ENCODE measurements at places on chromosomes 2 and 18.

GRCh38 chr2:73968357-73968937, 16.3 kb upstream of the TET3 start:
- no peak for DNase-seq

GRCh38 chr18:24112874-24113615, 25.8 kb upstream of the CABYR start:
- DNase-seq, result no peak

DNA sequence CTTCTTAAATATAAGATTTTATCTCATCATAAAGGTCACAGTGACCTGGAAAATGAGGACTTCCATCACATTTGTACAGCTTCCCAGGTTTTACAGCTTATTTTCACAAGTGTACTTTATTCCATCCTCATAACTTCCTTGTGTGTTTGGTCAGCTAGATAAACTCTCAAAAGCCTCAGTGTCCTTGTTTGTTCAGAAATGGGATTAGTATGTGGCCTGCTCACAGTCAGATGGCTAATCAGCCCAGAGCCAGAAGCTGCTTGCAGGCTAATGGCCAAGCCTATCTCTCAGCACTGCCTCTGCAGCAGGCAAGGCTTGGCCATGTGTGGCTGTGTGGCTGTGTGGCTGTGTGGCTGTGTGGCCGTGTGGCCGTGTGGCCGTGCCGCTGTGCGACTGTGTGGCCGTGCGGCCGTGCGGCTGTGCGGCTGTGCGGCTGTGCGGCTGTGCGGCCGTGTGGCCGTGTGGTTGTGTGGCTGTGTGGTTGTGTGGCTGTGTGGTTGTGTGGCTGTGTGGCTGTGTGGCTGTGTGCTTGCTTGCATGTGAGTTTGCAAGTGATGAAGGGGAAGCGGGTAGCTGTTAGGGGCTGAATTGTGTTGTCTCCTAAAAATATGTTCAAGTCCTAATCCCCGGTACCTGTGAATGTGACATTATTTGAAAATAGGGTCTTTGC, 233.0 kb upstream of the TNP1 start:
- no peak for DNase-seq

DNA sequence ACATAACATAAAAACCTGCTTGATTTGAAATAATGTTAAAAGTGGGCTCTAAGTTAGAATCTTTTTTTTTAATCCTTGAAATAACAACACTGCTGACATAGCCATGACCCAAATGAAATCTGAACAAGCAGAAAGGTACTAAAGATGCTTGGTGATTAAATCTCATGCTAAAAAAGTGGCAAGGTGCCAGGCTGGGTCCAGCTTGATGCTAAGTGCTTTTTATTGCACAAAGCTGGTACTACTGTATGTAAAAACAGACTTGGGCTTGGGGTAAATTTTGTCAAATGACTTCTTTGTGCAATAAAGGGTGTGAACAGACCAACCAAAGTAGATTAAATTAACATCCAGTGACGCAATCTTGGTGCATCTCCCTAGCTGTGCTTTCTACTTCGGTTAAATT, 13.4 kb downstream of the BCL11A start:
- no peak for DNase-seq

DNA sequence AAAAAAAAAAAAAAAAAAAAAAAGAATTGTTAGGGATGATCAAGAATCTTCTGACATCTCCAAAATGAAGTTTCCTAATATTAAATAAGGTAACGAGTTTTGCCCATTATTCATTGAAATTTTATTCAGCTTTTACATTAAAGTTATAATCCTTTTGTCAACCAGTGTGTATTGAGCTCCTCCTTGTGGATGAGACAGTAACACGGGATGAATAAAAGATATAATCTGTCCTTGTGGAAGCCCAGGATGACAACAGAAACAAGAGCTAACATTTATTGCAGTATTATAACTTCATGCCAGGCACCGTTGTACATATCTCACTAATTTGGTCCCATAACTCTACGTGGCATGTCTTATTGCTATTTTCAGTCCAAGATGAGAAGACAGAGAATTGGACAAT, 33.4 kb upstream of the SERPINB7 start:
- DNase-seq, result no peak

DNA sequence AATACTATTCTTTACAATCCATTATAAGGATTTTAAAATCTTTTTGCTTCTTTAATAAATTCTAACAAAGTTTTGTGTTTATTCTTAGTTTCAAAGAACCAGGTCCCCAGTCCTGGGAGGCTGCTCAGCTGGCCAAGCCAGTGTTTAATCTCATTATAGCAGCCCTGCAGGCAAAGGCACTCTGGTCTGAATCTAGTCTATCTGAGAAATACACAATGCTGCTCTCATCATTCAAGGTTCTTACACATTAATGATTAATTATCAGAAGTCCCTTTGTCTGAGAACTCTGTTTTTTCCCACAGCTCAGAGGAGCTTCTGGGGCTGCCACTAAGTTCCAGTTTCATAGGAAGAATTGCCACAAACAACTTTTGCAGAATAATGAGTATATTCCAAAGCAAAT, 27.7 kb downstream of the KCTD18 start:
- no peak for DNase-seq

DNA sequence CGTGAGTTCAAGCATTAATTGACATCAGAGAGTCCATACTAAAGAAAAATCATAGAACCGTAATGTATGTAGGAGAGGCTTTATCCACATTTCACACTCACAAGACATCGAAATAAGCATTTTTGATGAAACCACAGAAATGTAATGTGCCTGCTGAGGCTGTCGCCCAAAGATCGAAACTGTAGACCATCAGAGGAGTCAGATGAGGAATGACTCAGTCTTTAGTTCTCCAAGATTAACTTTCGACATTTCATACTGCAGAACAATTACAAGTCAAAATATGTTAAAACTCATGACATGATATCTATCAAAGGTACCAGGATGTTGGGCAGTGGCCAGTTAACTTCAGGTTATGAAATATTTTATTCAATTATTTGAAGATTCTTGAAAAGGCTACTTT, 79.6 kb downstream of the RAB31 start:
- no peak for DNase-seq

GRCh38 chr2:3725458-3726250, 22.3 kb downstream of the DCDC2C start:
- no peak for DNase-seq

- DNase-seq, result no peak
Measured at GRCh38 chr18:9902832-9903231, 11.0 kb upstream of the VAPA start.

- no peak for DNase-seq
Measured at GRCh38 chr2:60475123-60475830, 78.2 kb downstream of the BCL11A start.

GRCh38 chr18:49795612-49796552, 17.5 kb downstream of the ACAA2 start:
- DNase-seq, result no peak

- DNase-seq, result no peak
Measured at GRCh38 chr2:62423883-62424458, 82.0 kb downstream of the TMEM17 start.

DNA sequence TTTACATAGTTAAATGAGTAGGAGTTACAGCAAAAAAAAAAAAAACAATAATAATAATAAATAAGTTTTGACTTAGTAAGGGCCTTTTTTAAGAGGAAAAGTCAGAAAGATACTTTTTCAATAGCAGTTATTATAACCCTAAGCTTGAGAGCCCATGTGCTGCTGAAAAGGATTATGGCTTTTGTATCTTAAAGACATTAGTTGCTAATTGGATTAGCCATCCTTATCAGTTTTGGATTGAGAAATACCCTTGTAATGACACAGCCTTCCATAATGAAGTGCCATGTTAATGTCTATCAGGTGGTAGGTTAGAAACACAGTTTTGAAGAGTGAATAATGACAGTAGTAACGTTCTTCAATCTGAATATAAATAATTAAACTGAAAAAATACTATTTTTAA, 554.0 kb downstream of the RIT2 start:
- DNase-seq, result no peak

DNA sequence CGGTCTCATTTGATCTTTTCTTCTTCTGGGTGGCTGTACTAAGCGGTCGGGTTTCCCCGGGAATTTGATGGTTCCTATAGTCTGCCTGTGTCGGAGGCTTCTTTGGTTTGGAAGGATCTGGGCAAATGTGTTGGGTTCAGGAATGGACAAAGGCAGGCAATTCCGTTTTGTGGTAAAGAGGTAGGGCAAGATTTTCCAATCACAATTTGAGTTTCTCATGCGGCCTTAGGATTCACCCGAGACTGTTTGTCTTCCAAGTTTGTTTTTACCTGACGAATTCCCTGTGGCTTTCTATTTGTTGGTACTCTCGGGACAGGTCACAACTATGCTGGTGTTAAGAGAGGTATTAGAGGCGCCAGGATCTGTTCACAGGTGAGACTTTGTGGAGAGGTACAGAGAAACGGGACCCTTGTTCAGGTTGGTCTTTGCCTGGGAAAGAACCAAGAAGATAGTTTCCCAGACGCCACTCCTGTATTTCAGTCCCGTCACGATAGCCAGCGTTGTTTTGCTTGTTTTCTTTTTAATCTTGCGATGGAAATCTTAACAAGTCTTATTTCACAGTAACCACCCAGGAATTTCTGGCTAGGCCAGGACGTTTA, 3.0 kb downstream of the SP5 start:
- no peak for DNase-seq

DNA sequence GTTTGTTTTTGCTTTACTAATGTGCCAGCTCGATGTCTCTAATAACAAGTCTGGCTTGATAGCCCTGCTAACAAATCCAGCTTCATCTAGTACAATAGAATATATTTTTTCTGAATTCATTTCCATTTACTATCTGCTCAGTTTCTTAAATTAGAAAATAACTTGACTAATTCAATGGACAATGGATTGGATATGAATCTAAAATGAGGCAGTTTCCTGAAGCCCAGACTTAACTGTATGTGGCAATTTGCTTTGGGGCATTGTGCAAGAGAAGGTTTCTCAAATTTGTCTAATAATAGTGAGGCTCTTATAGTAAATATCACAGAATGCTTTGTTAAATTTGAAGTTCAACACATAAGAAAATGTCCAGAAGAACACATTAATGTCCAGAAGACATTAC, 25.8 kb downstream of the CALCRL start:
- no peak for DNase-seq

DNA sequence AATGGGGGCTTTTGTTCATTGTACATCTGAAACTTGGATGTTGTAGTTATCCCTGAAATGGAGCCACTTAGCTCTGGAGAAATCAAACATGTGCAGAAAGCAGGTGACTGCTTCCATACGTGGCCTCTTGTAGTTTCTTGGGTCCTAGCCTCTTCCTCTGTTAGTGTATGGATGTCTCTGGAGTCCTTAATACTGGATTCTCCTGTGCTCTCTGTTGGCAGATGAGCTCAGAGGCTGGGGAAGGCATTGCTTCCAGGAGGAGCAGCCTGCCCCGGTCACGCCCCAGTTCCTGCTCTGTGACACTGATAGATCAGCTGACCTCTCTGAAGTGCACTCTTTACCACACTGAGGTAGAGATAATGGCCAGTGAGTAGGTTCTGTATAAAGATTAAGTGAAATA, 176.2 kb downstream of the LDLRAD4 start:
- no peak for DNase-seq

DNA sequence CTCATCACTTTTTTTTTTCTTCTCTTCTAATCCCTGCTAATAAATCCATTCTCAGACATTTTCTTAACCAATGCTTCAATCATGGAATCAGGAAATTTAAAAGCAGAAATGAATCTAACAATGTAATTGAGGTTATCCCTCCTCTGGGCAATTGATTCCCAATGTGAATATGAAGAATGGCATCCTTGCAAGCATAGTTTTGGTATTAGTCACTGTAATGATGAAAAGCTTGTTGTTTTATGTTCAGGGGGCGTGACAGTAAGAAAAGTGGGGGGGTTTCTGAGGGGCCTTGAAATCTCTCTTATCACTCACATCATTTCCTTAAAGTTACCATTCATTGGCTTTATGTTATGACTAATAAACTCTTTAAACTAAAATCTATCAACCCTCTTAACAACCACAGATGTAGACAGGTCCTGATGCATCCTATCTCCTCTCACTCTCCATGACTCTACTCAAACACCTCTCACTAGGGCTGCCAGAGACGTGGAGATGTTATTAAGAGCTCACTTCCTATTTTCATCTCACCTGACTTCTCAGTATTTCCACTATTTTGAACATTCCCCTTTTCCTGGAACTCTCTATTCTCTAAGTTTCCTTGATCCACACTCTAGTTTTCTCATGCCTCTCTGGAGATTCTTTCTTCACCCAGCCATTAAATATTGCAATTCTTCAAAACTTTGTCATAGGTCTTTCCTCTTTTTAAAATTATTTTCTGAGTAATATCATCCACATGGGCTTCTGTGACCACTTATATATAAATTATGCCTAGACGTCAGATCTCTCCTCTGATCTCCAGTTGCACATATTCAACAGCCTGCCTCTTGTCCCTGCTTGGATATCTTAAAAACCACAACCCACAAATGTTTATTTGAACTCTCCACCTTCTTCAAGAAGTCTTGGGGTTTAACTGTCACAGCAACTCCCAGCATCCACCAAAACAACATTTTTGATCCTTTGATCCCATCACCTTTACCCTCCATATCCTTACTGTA, 332.9 kb downstream of the CDH2 start:
- no peak for DNase-seq

DNA sequence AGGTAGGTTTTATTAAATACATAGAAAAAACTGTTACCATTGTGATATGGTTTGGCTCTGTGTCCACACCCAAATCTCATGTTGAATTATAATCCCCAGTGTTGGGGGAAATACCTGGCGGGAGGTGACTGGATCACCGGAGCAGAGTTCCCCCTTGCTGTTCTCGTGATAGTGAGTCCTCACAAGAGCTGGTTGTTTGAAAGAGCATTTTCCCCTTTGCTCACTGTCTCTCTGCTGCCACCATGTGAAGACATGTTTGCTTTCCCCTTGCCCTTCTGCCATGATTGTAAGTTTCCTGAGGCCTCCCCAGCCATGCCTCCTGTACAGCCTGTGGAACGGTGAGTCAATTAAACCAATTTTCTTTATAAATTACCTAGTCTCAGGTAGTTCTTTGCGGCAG, 352.7 kb upstream of the SLC39A10 start:
- no peak for DNase-seq

Data from mucosa of descending colon (tissue), 3 donors.